ENCODE measurements at places on chromosomes 1 and 21.

GRCh38 chr1:11579506-11579905, 74.7 kb downstream of the FBXO2 start:
- no peak for DNase-seq

DNA sequence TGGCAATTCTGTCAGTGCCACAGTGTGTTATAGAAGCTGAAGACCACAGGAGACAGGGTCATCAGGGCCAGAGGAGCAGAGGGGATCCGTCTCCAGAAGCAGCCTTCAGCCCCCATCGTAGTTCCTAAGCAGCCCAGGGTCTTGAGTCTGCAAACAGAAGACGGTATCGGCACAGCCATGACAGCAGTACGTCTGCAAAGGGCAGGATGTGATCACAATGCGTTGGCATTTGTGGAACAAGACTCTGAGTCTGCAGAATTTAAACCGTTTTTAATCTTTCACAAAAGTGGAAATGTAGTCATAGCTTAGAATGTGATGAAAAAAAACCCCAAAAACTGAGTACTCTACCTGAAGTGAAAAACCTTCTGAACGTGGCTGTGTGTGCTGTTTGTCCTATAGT, 44.0 kb upstream of the SCCPDH start:
- DNase-seq: no peak

DNA sequence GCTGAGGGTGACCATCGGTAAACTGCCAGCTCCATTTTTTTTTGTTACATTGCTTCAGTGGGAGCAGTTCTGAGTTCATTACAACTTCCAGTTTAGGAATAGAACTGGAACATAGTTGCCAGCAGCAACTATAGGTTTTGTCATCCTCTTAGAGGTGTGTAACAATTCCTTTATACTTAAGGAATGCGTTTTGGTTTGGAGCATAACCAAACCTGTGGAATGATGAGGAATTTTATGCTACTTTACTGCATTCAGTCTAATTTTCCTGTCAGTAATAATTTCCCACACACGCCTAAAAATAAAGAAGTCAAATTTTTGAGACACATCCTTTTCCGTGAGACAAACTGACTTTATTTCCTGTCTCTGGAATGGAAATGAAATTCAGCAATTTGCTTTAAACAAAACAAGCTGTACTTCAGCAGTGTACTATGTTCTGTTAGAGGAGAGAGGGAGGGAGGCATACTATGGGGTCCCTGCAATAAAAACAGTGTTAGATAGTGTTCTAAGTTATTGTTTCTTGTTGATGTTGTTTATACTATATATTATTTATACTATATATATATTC, 4.8 kb upstream of the AMPD1 start:
- DNase-seq: no peak

DNA sequence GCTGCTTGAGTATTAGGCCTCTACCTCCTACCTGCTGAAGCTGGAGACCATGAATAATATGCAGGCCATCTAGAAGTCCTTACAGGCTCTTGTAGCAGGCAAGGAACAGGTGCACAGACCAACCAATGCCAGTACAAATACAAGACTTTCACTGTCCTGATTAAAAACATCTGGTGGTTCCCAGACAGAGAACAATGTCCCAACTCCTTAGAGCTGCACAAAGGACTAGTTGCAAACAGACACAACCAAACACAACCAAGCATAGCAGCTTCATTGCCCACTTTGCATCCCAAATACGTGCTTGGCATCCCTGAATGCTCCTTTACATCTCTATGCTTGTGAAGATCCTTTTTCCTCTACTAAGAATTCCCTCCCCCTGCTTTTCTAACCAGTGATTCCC, 98.1 kb upstream of the CXADR start:
- no peak for DNase-seq

DNA sequence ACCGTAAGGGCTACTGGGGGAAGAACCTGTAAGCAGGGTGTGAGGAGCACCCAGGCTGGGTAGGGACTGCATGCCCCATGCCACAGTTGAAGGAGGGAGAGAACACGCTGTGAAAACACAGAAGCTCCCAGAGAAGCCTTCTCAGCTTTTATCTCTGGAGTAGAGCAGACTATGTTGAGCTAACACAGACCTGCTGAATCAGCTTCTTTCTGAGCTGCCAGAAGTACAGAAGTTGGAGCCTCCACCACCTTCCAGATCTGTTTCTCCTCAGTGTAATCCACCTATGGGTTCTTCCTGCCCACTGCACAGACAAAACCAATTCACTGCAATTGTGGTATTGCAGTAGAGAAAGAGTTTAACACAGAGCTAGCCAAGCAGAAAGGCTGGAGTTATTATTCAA, 5.4 kb downstream of the YBEY start:
- DNase-seq: no peak
